ENCODE measurements at places on chromosomes 5 and 9.

GRCh38 chr5:131396015-131396414, 132.2 kb downstream of the CDC42SE2 start:
- DNase-seq = no peak

DNA sequence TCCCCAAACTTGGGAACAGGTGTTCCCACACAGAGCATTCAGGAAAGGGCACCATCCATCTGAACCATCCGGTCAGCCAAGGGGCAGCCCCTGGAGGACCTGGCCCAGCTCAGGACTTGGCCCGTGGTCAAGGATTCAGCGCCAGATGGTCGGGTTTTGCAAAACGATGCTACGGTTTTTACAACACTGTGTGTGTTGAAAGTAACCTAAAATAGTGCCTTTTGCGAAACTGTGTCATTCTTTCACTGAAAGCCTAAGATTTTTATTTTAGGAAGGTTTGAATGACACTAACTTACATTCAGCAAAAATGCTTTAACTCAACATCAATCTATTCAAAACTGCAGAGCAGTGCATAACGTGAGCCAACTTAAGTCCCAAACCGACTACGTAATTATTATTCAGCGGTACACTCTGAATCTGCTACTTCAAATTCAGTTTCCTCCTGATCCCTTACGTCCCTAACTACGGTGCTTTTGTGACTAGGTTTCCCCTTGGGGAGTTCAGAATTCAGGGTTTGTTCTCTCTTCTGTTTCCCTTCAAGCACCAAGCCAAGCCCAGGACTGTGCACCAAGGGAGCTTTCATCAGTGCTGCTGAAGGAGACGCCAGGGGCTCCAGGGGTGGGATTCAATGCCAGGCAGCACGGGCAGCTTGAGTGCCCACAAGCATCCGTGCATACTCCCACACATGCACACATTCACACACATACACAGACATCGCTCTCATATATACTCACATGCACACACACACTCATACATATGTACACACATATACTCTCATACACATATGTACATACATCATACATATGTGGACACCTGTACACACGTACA, 25.8 kb downstream of the LPCAT1 start:
- DNase-seq = peak; percentile 48

GRCh38 chr9:108811944-108812343, 43.8 kb downstream of the ACTL7B start:
- DNase-seq = no peak

DNA sequence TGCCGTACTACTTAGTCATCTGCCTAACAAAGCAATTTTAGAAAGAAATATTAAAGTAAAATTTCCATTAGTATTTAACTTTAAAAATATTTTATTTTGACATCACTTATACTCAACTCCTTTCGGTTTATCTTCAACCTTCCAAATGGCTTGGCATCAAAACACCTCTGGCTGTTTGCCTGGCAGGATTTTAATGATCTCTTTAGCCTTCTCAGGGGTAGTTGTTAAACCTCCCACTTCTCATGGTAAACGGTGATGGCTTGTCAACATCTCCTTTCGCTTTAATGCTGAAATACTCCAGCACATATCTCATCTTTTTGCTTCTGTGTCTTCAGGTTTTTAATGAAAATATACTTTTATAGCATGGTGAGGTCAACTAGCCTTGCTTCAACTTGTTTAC, 747.1 kb downstream of the CETN3 start:
- DNase-seq = no peak

DNA sequence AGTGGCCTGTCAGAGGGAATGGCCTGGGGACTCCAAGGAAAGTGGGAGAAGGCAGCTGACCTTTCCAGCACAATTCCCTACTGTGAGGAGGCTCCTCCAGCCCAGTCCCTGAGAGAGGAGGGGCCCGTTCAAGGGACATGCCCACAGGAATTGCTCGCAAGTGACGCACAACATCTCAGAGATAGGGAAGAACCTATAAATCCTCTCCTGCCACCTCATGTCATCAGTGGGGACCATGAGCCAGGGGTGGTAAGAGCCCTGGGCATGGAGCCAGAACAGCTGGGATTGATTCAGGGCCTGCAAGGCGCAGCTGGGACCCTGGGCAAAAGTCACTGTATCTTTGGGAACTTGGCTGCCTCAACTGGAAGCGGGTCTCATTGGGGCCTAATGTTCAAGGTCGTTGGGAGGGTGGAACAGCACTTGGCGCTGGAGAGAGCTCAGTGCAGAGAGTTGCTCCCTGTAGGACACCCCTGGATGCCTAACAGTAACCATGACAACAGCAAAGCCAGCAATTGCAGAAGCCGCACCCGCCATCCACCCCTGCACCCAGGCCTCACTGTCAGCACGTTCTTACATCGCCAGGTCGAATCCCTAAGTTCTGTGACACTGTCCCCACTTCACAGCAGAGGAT, 41.3 kb upstream of the ORM1 start:
- DNase-seq = peak; percentile 89

DNA sequence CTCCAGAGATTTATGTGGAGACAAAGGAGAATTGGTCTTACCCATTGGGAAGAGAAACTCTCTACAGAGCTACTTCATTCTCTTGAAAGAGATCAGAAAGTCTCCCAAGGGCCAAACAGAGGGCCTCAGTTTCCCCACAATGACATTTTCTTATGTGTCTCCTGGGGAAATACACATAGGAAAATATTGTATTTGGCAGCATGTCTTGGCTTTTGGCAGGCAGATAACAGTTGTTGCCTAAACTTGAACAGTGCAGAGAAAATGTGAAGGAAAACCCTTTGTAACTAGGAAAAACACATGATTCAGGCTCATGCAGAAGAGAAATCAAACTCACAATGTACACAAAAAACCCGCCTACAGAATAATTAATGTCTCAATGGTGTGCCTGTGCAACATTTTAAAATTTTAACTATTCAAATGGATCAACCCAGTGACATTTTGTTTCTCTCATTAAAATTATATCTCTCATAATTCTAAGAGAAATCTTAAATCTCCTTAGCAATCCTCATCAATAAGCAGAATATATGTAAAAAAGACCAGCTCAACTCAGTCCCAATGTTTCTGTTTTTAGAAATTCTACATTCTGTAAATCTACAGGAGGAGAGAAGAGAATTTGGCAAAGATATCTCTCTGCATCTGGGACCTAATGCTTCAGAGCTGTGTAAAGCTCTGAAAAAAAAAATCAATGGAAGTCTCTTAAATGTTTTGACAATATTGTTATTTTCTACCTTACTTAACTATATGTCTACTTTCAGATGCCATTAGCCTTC, 205.1 kb downstream of the ADAMTSL1 start:
- DNase-seq = no peak

GRCh38 chr5:24788829-24789514, 144.2 kb upstream of the CDH10 start:
- peak; percentile 55 for DNase-seq

DNA sequence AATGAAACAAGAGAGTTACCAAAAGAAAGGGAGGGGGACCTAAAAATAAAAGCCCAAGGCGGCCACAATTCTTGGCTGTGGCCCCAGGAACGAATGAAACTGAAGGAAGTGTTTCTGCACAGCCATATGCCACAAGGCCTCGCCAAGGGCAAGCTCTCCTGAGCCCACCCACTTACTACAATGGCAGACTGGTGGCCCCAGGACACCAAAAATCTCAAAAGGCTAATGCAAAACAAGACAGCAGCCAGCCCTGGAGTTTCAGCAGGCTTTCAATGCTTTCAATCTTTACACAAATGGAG, 4.0 kb downstream of the CAMSAP1 start:
- DNase-seq = no peak

GRCh38 chr5:79505138-79505537, 8.8 kb downstream of the HOMER1 start:
- no peak for DNase-seq

- DNase-seq = no peak
Measured at GRCh38 chr9:110170357-110171257, 37.4 kb downstream of the C9orf152 start.

DNA sequence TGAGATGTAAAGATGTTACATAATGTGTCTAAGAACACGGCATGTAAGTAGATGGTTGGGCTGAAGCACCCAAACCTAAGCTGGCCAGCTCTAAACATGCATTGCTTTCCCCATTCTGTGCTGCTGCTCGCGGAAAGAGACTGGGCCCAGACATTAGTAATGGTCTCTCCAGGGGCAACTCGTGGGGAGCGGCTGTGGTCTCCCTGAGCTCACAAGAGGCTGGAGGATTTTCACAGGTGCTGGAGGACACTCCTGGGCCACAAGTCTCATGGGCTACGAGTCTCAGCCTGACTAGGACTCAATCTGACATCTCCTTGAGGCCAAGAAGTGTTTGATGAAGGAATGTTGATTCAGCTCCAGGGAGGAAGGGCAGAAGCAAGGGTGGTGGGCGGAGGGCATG, 92.7 kb upstream of the PTCH1 start:
- no peak for DNase-seq
